ENCODE measurements at places on chromosomes 6 and 20. TPM values are rescaled to one million over a fixed set of nuclear protein-coding genes. Genes with fewer than 3 reads are reported as not detected.

DNA sequence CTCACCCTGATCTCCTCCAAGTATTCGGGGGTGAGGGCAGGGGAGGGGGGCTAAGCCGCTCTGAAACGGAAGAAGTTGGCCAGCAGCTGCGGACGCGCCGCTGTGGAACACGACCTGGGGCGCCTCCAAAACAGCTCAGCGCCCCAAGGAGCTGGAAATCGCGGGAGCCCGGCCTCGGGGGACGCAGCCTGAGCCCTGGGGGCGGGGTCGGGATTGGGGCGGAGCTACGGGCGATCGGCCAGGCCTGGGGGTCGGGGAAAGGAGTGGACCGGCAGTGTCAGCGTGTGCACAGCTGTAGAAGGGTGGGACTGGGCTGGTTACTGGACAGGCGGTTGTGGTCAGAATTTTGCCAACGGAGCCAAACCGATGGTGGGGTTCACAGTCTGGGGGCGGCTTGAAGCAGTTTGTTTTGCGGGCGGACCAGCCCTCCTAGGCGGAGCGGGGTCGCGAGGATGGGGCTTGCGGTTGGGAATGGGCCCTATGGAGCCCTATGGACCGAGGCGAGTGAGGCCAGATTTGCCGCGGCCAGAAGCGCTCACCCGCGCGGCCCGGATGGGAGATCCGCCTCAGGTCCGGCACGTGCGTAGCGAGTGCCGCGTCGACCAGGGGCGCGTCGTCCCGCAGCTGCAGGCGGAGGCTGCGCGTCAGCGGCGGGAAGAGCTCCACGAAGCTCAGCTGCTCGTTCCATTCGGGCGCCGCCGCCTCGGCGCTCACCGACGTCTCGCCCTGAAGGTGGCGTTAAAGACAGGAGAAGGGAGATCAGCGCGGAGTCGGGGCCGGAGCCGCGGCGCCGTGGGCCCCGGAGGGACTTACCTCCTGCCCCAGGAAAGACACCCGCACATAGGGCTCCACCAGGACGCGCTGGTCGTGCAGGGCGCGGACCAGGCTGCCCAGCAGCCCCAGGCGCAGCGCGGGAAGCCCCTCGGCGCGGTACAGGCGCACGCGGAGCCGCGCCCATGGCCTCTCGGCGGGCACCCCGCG, 14.3 kb upstream of the SPAG4 start:
- DNase-seq: peak; percentile 92
- H3K4me1 ChIP-seq: peaks cover 7% of the 10 kb centered on the region
- H3K27me3 ChIP-seq: peaks cover 53% of the 10 kb centered on the region
- peak overlapping the region; percentile 38 for H3K4me3 ChIP-seq
- no peaks in the 10 kb centered on the region for H3K36me3 ChIP-seq
- no peak overlapping the region for H3K27ac ChIP-seq

- H3K4me3 ChIP-seq: peak within 1 kb of the TSS; percentile 93
- peaks cover 51% of the 10 kb centered on the region for H3K27me3 ChIP-seq
- H3K36me3 ChIP-seq: no peaks in the 10 kb centered on the region
Observed at GRCh38 chr20:63830841-63831588, at the start of gene ZBTB46. Gene ZBTB46, minus strand, starts transcription at chr20:63831264. Its CDS starts 40,507 bp downstream, at chr20:63790757.

DNA sequence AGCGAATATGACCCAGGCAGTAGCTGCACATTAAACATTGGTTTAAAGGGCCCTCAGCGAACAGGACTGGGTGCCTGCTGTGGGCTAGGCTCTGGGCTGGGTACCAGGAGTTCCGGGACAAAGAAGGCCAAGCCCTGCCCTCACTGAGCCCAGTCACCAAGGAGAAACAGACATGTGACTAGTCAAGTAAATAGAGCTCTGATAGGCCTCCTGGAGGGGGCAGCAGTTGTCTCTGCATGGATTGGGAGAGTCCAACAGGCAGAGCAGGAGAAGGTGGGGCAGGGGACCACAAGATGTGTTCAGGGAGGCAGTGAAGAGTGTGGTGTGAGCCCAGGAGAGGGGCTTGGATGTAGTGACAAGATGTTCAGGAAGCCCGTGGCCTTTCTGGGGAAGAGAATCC, 3.1 kb downstream of the HM13 start:
- no peaks in the 10 kb centered on the region for H3K27me3 ChIP-seq
- DNase-seq: peak; percentile 49
- H3K27ac ChIP-seq: no peak overlapping the region
- peaks cover 19% of the 10 kb centered on the region for H3K4me1 ChIP-seq
- H3K4me3 ChIP-seq: no peak overlapping the region

DNA sequence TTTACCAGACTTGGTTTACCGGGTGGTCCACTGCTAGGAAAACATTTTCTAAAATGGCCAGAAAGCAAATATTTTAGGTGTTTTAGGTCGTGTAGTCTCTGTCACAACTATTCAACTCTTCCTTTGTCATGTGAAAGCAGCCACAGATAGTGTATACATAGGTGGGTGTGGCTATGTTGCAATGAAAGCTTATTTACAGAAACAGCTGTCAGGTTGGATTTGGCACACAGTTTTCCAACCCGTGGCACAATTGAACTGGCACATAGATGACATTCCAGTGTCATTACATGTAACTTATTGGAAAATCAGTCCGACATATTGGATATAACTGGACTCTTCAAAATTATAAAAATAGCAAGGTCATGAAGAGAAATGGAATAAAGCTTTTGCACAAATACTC, 68.9 kb upstream of the KCNQ5 start:
- no peak for DNase-seq
- H3K4me3 ChIP-seq: no peak overlapping the region
- H3K27me3 ChIP-seq: no peaks in the 10 kb centered on the region
- H3K4me1 ChIP-seq: no peaks in the 10 kb centered on the region
- H3K36me3 ChIP-seq: no peaks in the 10 kb centered on the region
- no peak overlapping the region for H3K27ac ChIP-seq

DNA sequence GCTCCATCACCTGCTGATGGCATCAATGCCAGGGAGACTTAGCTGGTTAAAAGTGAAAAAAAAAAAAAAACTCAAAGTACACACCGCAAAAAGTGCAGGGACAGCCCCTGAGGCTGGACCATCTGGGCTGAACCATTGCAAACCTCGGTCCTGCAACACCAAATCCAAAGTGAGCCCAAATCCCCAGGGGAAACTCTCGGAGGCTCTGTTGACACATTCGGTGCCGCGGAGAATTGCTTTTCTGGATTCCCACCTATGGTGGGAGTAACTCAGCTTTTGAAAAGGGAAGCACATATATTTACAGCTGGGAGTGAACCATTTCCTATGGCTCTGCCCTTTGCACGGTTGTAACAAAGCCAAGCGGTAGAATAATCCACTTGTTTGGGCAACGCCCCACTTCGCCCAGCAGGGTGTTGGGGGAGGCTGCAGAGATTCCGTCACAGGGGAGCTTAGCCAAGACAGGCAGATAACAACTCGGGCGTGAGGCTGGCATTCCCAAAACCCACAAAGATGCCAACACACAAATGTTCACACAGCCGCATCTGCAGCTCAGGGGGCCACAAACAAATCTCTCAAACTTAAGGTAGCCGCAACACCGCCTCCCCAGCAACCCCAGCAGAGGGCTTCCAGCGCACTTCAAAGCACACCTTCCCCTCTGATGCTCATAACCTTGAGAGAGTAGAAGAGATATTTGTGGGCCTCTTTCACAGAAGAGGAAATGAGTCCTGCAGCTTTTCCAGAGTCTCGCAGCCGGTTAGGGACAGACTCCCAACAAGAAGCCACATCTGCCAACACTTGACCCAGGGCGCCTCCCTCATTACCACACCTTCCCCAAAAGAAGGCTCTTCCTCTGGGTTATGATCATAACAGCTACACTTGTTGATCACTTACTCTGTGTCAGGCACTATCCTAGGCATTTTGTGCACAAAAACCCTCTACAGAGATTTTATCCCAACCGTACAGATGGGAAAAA, 11.4 kb downstream of the ZC3H12D start:
- no peaks in the 10 kb centered on the region for H3K36me3 ChIP-seq
- H3K27ac ChIP-seq: no peak overlapping the region
- peak; percentile 59 for DNase-seq
- H3K4me3 ChIP-seq: no peak overlapping the region
- H3K4me1 ChIP-seq: peaks cover 9% of the 10 kb centered on the region

DNA sequence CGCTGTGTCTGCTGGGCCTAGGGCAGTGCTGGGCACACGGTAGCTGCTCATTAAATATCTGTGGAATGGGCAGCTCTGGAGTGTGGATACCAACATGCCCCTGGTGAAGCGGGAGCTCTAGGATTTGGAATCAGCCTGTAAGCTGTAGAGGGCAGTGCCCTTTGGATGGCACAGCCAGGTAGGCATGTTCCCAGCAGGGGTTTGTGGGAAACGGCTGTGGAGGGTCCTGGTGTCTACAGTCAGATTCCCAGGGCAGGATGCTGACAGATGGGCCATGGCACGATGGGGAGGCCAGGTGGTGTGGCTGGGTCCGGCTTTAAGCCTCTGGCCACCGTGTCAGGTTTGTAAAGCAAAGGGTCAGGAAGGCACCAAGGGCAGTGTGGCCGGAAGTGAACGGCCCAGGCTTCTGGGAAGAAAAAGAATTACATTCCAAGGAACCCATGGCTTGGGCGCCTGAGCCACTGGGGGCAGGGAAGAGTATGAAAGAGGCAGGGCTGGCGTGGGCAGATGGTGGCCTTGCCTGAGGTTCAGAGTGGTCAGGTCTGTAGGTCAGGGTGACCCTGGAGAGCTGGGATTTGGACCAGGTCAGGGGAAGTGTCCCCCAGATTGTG, 44.8 kb downstream of the UBE2V1 start:
- H3K27me3 ChIP-seq: no peaks in the 10 kb centered on the region
- no peak for DNase-seq
- H3K27ac ChIP-seq: no peak overlapping the region

- no peak for DNase-seq
- no peak overlapping the region for H3K27ac ChIP-seq
- H3K27me3 ChIP-seq: no peaks in the 10 kb centered on the region
- H3K36me3 ChIP-seq: no peaks in the 10 kb centered on the region
- no peak overlapping the region for H3K4me3 ChIP-seq
Observed at GRCh38 chr6:129454488-129454887, 255.5 kb downstream of the ARHGAP18 start.

DNA sequence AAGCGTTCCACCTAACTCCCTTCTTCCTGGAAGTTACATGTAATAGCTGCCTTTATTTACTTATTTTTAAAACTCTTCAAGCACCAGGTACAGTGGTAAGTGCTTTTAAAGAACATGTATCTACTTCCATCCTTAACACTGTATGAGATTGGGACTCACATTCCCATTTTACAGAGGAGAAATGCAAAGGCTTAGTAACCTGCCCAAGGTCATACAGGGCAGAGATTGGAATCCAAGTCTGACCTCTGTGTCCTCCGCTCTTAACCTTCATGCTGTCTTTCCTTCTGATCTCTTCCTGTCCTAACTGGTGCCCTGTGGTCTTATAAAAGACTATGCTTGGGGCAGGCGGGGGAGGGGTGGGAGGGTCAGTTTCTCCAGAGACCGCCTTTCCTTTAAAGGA, 1.6 kb downstream of the B4GALT5 start:
- H3K36me3 ChIP-seq: no peaks in the 10 kb centered on the region
- peak; percentile 20 for DNase-seq
- H3K4me1 ChIP-seq: peaks cover 21% of the 10 kb centered on the region
- H3K27me3 ChIP-seq: no peaks in the 10 kb centered on the region

SSTR4 gene
- total RNA-seq: not detected
